Cortex of kidney (tissue), 1 donor: ENCODE measurements at places on chromosomes 3 and 15.

DNA sequence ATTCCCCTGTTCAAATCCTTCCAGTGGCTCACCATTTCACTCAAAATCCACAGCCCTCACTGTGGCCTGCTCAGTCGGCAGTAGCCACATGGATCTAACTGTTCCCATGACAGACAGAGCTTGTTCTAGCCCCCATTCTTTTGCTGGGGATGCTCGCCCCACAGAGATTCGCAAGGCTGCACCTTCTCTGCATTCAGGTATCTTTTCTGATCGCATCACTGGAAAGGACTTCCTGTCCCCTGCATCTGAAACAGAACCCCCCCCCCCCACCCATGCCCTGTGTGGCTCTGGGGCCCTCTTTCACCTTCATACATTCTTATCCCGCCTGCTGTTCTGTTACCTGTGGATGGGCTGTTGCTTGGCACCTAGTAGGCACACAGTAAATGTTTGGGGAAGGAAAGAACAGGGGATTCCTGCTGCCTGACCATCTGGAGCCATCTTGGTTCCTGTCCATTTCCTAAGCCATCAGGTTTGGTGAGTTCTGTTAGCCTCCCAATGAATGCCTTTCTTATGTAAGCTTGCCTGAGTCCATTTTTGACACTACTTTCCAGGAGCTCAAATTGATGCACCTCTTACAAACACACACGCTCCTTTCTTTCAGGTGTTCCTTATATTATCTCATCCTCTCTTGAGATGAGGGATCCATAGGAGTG lies 42.9 kb upstream of the PGPEP1L start:
- DNase-seq: no peak

GRCh38 chr15:39587096-39587721 lies 6.3 kb downstream of the THBS1 start:
- no peak for DNase-seq

- DNase-seq: no peak
These were observed 29.8 kb upstream of the EPHB3 start for GRCh38 chr3:184531626-184532280.

GRCh38 chr15:89802986-89803824 lies 11.4 kb downstream of the ANPEP start:
- no peak for DNase-seq

DNA sequence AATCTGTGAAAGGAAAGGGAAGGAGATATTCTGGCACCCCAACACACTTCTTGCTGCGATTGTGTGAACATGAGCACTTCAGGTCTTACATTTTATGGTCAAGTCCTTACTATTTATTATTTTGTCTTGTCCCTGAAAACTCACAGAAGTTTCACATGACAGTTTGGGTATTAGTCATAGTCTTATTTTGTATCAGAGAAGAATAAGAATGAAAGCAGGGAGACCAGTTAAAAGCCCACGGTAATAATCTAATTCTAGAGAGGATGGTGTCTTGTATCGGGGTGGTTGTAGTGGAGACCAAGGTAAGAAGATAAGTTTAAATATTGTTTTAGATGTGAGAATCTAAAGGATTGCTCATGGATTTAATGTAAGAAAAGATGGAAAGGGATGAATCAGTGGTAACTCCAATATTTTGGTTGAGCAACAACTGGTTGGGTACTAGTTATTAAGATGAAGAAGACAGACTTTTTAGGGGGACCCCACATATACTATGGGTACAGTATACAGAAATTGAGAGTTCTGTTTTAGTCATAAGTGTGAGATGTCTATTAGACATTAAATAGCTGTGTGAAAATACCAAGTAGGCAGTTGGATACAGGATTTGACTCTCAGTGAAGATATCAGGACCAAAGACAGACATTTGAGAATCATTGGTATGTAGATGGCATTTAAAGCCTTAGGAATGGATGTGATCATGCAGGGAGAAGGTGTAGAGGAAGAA lies 227.6 kb downstream of the MFSD1 start:
- no peak for DNase-seq

DNA sequence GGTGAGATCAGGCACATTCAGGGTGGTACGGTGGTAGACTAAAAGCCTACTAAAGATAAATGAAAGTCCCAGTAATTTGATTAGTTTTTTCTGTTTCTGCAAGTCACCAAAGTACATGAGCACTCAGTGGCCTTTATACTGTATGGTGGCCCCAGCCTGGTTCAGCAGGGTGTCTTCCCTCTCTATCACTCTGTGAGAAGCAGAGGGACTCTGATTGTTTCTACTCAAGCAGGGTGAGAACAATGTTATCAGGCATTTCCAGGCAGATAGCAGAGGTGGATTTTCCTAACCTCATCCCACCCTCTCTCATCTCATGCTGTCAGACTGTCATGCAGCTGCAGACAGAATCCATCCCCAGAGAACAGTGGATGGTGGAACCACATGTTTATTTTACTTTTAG lies 71.5 kb upstream of the BFSP2 start:
- DNase-seq: no peak

DNA sequence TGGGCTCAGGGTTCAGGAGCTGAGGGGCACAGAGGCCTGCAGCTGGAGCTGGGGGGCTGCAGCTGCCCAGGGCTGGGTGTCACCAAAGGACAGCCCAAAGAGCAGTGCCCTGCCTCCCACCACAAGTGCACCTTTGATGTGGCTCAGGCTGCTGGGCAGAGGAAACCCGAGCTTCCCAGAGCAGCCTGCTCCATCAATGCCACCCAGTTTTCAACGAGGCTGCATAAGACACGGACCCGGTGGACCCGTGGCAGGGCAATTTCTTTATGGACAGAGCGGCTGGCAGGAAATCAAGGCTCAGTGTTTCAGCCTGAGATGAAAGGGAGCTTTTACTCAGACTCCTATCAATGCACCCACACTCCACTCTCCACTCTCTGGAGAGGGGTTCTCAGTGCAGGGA lies 18.7 kb downstream of the SEMA5B start:
- DNase-seq: no peak

GRCh38 chr3:32719335-32719734 lies 34.3 kb downstream of the CNOT10 start:
- no peak for DNase-seq

GRCh38 chr3:110727056-110727455 lies 344.6 kb upstream of the NECTIN3 start:
- no peak for DNase-seq

DNA sequence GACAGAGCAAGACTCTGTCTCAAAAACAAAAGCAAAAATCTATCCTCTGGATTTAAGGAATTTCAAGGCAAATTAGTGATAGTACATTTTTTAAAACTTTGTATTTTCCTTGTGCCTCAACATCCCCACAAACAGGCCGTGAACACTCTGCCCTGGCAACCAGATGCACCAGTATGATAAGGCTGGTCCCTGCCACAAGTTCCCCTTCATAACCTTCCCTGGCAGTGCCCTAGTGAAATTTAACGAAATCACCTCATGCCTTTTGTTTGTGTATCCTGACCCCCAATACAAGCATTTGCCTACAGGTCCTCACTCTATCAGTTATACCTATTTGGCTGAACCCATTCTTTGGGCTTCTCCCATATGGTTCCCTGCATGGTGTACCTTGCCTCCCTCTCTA lies 107.4 kb upstream of the FLNB start:
- DNase-seq: no peak

DNA sequence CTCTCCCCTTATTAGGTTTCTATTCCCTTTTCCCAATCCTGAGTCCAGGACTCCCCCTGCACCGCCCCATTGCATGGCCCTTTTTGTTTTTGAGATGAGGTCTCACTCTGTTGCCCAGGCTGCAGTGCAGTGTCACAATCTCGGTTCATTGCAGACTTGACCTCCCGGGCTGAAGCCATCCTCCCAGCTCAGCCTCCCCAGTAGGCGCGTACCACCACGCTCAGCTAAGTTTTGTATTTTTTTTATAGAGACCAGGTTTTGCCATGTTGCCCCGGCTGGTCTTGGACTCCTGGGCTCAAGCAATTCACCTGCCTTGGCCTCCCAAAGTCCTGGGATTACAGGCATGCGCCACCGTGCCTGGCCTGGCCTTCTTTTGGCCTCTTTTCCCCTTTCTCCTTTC lies 29.3 kb downstream of the PDIA5 start:
- no peak for DNase-seq

DNA sequence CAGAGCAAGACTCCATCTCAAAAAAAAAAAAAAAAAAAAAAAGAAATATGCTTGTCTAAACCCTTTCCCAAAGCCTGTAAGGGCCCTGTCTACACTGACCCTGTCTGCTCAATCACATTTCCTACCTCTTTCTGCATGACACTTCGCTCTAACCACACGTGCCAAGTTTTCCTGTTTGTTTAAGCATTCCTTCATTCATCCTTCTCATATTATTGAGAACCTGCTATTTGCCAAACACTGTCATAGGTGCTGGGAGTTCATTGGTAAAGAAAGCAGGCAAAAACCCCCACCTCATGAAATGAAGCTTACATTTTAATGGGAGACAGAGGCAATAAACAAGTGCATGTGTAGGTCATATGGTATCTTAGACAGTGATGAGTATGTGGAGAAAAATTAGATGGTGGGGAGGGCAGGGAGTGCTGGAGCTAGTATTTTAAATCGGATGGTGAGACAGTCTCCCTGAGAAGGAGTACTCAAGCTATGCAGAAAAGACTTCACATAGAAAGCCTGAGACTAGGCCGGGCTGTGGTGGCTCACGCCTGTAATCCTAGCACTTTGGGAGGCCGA lies 48.0 kb downstream of the B3GNT5 start:
- no peak for DNase-seq

- DNase-seq: no peak
These were observed 16.9 kb downstream of the TIGIT start for GRCh38 chr3:114310695-114311094.

GRCh38 chr15:50318697-50319096 lies 36.3 kb downstream of the GABPB1 start:
- DNase-seq: no peak

DNA sequence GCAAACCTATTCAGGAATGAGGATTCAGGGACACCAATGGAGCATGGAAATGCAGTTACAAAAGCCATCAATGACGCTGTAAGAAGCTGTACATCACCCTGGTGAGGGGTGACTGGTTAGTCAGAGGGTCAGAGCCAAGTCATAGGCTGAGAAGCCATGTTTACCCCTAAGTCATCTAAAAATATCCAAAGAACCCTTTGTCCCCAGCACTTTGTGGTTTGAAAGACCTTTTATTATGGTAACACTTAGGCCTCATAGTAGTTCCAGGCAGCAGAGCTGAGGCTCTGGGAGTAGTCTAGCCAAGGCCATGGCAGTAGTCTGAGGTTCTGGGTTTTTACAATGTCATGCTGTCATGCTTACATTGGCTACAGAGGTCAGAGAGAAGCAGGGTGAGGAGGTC lies 131.2 kb downstream of the CTNNB1 start:
- DNase-seq: no peak

DNA sequence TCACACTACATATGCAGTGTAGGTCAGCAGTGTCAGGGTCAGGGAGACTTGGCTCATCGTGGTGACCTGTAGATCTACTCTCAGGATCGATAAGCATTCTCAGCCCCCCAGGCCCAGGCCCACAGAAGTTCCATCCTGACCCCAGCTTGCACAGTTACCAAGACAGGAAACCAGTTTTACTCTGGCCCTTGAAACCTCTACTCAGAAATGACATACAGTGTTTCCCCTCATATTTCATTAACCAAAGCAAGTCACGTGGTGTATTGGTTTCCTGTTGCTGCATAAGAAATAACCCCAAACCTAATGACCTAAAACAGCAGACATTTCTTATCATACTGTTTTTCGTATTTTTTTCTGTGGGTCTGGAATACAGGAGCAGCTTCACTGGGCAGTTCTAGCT lies 242.2 kb downstream of the SLCO3A1 start:
- no peak for DNase-seq

DNA sequence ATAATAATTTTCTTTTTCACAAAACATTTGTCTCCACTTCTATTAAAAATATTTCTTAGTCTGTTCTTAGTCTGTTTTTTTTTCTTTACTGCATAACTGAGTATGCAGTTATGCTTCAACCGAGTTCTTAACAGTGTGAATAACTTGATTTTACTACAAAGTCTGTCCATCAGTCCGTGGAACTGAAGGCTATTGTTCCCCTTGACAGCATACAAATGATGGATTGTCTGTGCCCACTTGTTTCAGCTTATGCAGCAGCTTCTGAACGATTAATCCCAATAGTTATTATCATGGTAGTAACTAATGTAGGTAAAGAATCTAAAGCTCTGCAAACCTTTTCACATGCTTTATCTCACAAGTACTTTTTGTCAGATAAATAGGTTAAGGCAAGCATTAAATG lies 150.7 kb downstream of the SSR3 start:
- DNase-seq: no peak

DNA sequence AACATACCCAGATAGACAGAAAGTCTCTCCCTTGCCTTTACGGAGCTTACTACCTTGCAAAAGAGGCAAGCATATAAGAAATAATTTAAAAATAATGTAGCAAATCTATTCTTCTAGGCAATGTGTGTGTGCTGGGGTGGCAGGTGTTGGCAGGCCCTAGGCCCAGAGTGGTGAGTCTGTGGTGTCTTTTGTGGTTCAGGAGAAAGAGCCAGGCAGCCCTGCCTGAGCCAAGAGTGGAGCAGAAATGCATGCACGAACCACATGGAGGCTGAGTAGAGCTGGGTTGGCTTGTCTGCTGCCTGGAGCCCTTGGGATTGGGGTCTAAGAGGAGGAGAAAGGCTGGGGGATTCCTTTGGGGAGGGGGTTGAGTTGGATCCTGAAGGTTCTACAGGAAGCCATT lies 70.2 kb upstream of the MYZAP start:
- no peak for DNase-seq

GRCh38 chr3:101561630-101562328 lies at the start of gene TRMT10C:
Gene TRMT10C, plus strand, starts transcription at chr3:101561868. Its CDS starts 2,914 bp downstream, at chr3:101564782.
- peak; percentile 23 for DNase-seq

DNA sequence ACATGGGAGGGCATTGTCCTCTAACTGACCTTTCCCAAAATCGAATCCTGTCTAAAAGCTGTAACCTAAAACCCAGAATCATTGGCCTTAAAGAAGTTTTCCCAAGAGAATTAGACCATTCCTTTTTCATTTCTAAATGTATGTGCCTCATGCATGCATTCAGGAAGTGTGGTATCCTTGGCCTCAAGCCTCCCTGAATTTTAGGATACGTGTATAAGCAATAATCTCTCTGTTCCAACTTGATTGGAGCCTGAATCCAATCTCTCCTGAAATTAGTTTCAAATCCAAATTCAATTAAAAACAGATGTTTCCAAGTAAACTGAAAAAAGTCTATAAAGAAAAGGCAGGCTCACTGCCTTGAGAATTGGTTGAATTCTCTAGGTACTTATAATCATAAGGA lies 86.0 kb upstream of the VEPH1 start:
- no peak for DNase-seq

DNA sequence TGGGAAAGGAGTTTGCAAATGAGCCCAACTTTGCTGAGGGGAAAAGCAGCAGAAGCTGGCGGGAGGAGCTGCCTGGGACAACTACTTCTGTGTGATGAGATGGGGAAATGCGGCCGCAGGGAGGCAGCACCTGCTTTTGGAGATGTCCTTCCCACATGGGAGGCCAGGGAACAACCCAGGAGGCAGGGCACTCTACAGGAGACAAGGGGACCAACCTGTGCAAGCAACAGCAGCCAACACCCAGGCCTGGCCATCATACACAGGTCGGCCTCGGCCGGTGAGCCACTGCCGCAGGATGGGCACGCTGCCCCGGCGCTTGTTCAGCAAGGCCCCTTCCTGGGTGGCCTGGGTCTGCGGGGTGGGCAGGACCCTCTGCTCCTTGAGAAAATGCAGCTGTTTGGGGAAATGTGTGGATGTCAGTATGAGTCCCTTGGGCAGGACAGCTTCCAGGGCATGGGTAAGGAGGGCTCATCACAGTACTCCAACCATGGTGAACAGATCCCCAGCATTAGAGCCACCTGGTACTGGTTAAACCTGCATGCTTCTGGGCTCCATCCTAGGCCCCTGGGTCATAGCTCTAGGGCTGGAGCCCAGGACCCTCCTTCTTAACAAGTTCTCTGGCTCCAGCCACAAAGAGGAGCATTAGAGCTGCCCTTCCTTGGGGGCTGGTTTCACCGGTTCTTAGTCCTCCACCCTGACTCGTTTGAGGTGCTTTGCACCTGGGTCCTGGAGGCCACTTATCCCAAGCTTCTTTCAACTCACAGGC lies 11.6 kb downstream of the EPB42 start:
- DNase-seq: no peak
